ENCODE measurements at places on chromosomes 4 and X.

- DNase-seq: no peak
Measured at GRCh38 chr4:24768604-24769003, 26.8 kb upstream of the SOD3 start.

GRCh38 chr4:109985993-109986974 lies 73.6 kb downstream of the EGF start:
- DNase-seq: no peak

DNA sequence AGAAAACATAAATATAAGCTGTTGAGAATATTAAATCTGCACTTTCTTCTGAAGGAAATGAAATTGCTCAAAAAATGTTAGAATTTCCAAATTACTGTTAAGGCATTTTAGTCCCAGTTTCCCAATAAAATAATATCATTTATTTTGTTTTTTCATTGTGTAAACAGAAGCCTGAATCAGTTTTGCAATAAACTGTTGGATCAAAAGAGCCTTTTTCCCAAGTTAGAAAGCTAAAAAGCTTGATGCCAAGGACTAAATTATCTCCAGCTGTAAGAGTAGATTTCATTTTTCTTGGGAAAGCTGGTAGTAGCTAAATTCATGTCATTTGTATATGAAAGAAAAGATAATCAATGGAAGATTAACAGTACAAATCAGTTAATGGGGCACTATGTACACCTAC lies 95.8 kb downstream of the RNF150 start:
- no peak for DNase-seq

- DNase-seq: no peak
Measured at GRCh38 chrX:7447801-7448499, 300.0 kb upstream of the PUDP start.

GRCh38 chr4:127634181-127634580 lies 1.4 kb downstream of the INTU start:
- no peak for DNase-seq

Data from stimulated activated CD4-positive, alpha-beta T cell treated with anti-CD3 and anti-CD28 coated beads, Interleukin-12 subunit alpha, Interleukin-12 subunit beta, amount 100 ng/mL, for 24 hours (primary cell).